ENCODE measurements at places on chromosomes 4 and X.

DNA sequence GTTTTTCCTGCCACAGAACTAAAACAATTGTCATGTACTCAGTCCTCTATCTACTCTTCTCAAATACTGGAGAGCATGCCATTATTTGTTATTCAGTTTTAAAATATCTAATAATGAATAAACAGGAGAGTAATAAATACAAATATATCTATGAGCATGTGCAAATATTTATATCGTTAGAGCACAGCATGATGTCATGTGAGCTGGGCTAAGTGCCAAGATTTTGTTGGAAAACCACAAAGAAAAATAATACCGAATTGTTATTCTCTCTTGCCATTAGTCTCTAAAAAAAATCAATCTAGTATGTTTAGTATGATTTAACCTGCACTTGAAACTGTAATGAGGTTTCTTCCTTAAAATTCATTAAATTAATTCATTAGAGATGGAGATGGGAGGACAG, 97.3 kb downstream of the DDX60 start:
- DNase-seq = peak; percentile 50

GRCh38 chrX:21747558-21747957, 10.4 kb downstream of the SMPX start:
- no peak for DNase-seq

GRCh38 chrX:29699239-29699638, 516.1 kb upstream of the MAGEB2 start:
- DNase-seq = no peak

DNA sequence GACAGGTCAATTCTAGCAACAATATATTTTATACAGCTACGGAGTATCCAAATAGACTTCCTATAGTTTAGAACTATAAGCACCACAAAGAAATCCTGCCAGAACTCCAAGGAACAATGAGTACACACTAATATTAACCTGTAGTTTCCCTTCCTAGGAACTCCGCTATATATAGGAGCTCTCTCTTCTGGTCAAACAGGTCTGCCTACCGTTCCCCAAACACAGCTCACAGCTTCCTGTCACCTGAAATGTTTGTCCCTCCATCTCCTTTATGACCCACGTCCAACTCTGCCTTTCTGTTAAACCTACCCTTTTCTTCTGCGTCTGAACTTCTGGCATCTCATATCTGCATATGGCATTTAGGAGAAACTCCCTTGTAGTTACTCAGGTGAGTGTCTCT, 10.5 kb upstream of the GJB1 start:
- no peak for DNase-seq

GRCh38 chrX:786441-786881, 155.9 kb downstream of the SHOX start:
- DNase-seq = no peak

Measured in muscle of arm (tissue), 14 donors.